Hematopoietic multipotent progenitor cell treated with erythropoietin and hydrocortisone succinate and interleukin-3 and kit ligand, for 8 days (in vitro differentiated cells): ENCODE measurements at places on chromosomes 3 and 15.
A peak's percentile ranks its signal among the peaks of the same experiment; 100 is the strongest.

DNA sequence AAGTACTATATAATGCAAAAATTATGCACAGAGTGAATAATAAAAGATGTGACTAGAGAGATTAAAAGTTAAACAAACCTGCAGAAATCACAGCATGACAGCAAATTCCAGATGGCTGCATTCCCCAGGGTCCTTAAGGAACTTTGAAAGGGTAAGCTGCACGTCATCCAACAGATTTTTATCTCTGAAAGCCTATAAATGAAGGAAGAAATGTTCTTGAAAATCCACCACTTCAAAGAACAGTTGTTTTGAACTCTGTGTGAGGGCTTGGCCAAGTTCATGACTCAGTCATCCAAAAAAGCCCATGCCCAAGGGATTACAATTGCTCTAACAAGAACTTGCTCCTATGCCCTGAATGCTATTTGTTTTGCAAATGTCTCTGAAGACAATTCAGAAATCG lies 603.6 kb downstream of the PLOD2 start:
- no peak for DNase-seq

GRCh38 chr3:172624999-172625398 lies 85.9 kb downstream of the NCEH1 start:
- DNase-seq = no peak

DNA sequence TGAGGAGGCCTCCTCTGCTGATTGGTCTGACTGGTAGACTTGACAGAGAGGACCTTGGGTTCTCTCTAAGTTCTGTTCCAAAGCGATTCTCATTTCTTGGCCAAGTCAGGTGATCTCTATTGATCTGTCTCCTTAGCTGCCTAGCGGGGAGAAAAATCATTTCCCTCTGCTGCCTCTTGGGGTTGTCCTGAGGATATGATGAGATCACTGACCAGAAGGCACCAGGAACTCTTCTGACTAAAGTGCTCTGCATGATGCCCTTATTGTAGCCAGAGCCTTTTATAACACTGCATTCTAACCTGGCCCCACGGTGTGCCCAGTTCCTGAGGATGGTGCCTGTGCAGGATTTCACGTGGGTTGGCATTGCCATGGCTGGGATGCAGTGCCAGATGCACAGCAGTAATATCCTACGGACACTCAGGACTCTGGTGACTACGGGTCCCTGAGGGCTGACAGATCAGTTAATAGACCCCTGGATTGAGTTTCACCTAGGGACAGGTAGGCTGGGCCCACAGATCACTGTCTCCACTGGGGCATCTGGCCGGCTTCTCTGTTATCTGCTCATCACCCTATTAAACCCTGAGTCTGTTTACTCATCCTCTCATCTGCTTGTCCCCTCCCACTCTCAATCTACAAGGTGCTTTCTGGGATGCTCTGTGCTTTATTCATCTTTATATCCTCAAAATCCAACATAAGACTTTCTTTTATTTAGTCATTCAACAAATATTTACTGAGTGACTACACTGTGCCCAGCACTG lies 3.9 kb upstream of the HEG1 start:
- DNase-seq = no peak

- DNase-seq = peak; percentile 22
Measured at GRCh38 chr3:58588030-58588614, 10.9 kb upstream of the FAM107A start.

GRCh38 chr3:97187771-97188170 lies 373.4 kb downstream of the EPHA6 start:
- DNase-seq = no peak

DNA sequence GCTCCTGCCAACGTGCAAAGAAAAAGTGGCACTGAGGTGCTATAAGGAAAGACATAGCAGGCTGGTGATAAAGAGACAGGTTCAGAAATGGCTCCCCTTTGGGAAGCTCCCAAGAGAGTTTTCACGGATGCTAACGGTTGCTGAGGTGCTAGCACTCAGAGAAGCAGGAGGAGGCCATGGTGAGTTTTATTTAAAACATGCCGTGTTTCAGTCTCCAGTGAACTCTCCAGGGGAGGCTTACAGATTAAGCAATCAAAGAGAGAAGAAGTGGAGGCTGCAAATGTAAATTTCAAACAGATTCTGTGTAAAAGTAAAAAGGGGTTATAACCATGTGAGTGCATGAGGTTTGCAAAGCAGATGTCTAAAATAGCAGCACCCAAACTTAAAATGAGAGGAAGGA lies 346.2 kb downstream of the NTRK3 start:
- no peak for DNase-seq

DNA sequence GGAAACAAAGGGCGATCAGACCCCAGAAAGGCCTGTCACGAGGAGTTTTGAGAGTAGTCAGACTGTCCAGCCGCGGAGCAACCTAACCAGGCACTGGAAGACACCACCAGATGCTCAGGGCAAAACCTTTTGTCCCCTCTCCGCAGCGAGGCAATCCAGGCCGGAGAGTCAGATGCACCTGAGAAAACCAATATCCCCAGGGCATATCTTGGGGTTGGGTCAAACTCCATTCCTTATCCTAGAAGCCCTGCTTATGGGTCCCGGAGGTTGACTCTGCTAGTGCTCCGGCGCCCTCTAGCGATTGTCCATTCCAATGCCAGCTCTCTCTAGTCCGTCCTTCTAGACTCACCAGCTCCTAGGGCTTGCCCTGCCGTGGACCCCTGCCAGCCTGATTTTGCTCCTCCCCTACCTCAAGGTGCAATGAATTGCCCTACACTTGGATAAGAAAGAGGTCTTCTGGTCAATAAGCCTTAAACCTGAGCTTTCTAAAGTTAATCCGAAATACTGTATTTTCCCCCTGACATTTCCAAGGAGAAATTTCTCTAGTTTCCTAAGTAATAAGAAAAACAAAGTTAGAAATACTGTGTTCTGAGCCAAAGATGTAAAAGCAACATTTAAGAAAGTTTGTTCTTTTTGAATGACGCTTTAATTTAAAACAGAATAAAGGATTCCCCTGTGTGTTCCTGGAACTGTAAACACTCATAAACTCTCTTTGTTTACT lies 5.5 kb downstream of the CPNE4 start:
- DNase-seq = peak; percentile 84

GRCh38 chr15:50353251-50353974 lies 1.6 kb downstream of the GABPB1 start:
- peak; percentile 66 for DNase-seq

GRCh38 chr3:21734746-21735145 lies 16.3 kb downstream of the ZNF385D start:
- no peak for DNase-seq
